ENCODE measurements at places on chromosomes 7 and 10. TPM values are rescaled to one million over a fixed set of nuclear protein-coding genes. Genes with fewer than 3 reads are reported as not detected.

The TET1 gene
- total RNA-seq: 28.0 TPM

The HOXA6 gene
- total RNA-seq: not detected

The C10orf62 gene
- not detected for total RNA-seq

The HOXA4 gene
- not detected for total RNA-seq

The ZP3 gene
- 0.49 TPM for total RNA-seq

The NCF1 gene
- total RNA-seq: not detected

The EIF5AL1 gene
- total RNA-seq: under 0.01 TPM

Measured in temporal lobe (tissue), 4 donors.